ENCODE measurements at places on chromosomes 2 and 18.

GRCh38 chr2:100051253-100051652 is 91.1 kb downstream of the AFF3 start:
- DNase-seq, result no peak

DNA sequence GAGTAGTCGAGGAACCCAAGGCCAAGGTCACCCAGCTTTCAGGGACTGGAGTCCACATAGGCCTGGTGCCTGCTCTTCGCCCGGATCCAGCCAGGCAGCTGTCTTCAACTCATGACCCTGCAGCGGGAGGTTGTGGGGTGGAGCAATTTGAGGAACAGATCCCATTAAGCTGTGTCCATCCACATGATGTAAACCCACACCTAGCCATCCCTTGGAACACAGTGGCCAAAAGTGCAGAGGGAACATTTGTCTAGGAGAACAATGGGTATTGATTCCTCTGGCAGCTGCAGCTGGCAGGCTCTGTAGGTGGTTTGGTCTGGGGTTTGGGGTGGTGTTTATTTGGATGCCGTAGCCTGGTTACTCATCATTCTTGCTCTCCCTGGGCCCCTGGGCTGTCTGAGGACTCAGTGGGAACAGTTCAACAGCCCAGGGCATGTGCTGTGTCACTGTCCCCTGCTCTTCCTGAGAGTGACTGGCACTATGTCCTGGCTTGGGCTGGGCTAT is 99.4 kb downstream of the TFCP2L1 start:
- no peak for DNase-seq

- no peak for DNase-seq
Measured at GRCh38 chr2:66103581-66103980, 331.3 kb upstream of the MEIS1 start.

DNA sequence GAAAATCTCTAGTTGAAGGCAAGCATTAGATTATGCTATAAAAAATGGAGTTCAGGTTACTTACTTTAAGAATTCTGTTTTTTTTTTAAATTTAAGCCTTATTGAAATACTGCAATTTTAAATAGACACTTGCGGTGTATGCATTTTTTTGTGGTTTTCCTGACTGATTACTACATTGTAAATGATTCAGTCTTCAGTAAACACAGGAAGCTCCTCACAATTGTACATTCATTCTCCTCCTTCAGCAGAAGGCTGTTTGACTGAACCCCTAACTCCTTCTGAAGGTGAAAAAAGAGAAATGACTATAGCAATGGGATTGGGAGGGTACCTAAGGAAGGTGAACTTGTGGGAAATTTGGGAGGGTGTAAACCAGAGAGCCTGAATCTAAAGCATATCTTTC is 136.1 kb downstream of the GCA start:
- DNase-seq, result no peak

DNA sequence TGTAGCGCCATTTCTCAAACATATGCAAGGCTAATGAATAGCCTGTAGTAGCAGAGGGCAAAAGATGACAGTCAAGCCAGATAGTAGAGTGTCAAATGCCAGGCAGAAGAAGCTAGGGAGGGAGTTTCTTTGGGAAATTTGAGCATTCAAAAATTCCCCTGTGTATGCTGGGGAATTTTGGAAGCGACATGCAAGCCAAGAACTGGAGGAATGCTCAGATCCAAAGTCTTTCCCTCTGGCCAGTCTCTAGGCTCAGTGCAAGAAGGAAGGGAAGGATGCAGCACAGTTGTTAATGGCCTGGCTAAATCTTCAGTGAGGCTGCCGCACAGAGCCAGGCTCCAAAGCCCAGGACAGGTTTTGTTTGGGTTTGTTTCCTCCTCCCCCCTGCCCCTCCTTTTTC is 59.9 kb downstream of the ATP9B start:
- DNase-seq, result no peak

DNA sequence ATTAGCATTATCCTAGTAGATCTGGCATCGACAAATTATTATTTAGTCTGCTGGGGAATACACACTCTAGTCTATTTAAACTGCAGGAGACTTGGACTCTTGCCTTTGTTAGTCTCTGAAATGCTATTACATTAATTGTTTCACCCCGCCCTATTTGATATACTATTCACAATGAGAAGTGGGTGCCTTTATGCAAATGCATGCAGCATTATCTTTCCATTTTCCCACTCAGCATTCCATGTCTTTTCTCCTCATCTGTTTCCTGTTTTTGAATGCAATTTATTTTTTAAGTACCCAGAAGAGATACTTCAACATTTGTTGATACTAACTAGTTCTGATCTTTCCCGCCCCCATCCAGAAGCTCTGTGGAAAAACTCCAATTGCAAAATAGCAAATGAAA is 395.3 kb upstream of the NXPH2 start:
- no peak for DNase-seq

- DNase-seq, result no peak
Measured at GRCh38 chr18:56522816-56523215, 115.6 kb downstream of the TXNL1 start.

DNA sequence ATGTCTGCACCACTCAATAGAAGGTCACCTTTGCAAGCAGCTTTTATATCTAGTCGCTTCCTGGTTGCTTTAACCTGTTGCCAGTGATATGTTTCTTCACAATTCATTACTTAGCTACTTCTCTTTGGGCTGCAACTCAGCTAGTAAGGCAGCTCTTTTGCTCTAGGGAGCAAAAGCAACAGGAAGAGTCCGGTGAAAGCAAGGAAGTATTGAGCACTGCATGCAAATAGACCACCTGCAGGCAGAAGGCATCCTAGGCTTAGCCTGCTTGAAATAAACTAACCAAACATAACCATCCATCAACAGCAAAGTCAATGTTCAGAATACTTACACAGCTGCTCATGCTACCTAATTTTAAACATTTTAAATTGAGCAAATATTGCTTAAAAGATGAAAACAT is 529.2 kb upstream of the LINC00305 start:
- DNase-seq, result no peak

- DNase-seq, result no peak
Measured at GRCh38 chr2:236545814-236546480, 23.7 kb upstream of the ACKR3 start.

DNA sequence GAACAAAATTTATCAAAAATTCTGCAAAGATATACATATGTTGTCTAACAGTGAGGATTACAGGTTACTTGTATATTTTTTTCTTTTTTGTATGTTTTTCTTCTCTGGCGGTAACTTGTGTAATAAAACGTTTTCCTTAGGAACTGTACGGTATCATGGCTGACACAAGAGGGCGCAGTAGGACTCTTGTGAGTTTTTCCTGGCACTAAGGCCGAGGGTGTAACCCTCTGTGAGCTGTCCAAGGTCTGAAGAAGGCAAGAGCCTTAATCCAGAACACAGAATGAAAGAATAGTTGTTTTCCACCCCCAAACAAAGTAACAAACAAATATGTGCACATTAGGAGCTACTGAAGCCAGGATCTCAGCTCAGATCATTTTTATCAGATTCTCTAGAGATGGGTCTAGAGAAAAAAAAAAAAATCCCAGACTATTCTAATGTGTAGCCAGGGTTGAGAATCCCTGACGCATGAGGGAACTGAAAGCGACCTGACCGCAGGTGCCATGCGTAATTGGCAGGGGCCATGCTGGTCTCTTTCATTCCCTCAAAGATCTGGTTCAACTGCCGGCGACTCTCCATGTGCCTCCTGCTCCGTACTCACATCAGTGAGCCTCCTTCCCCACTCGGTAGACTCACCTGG is 27.0 kb downstream of the TMEM200C start:
- no peak for DNase-seq

DNA sequence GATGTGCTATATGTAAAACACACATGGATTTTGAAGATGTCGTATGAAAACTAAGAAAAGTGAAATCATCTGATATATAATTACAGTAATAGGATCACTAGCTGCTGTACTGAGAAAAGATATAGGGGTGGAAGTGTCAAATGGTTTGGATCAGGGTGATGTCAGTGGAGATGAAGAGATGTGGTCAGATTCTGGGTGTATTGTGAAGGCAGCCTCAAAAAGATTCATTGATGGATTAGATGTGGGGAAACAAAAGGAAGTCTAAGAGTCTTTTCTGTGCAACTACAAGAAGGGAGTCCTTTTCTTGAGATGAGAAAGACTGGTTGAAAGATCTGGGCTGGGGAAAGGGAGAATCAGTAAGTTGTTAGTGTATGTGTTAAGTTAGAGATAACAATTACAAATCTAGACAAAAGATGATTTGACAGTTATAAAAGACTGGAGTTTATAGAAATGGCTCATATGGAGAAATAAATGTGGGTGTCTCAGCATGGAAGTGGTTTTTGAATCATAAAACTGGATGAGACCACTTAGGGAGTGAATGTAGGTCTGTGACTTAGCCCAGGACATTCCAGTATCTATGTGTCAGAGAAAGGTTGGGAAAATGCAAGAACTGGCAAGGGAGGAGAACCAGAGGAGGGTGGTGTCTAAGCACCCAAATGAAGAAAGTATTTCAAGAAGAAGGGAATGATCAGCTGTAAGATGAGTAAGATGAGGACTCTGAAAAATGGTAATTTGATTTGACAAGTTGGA is 347.4 kb downstream of the PARD3B start:
- DNase-seq, result no peak

DNA sequence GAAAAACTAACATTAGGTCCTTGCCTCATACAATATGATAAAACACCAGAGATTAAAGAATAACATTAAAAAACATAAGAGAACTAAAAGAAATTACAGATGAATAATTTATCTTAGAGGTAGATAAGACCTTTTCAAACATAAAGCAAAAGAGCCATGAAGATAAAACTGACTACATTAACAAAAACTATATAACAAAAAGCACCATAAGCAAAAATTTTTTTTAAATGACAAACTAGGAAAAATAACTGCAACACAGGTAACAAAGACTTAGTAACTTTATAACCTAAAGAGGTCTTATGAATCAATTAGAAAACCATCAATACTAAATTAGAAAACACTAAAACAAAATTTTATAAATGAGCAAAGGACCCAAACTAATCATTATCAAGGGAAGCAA is 16.3 kb upstream of the SERTAD2 start:
- no peak for DNase-seq
